ENCODE measurements at places on chromosomes 11 and 22.

GRCh38 chr11:15750535-15751308, 605.6 kb downstream of the SOX6 start:
- H3K4me1 ChIP-seq: no peaks in the 10 kb centered on the region
- no peaks in the 10 kb centered on the region for H3K36me3 ChIP-seq
- H3K27me3 ChIP-seq: peaks cover 4% of the 10 kb centered on the region
- no peak overlapping the region for H3K27ac ChIP-seq

- peaks cover 10% of the 10 kb centered on the region for H3K27me3 ChIP-seq
- no peaks in the 10 kb centered on the region for H3K36me3 ChIP-seq
- peak overlapping the region; percentile 29 for H3K27ac ChIP-seq
- no peak overlapping the region for H3K4me3 ChIP-seq
These were observed 20.6 kb upstream of the DAGLA start for GRCh38 chr11:61659413-61660196.

DNA sequence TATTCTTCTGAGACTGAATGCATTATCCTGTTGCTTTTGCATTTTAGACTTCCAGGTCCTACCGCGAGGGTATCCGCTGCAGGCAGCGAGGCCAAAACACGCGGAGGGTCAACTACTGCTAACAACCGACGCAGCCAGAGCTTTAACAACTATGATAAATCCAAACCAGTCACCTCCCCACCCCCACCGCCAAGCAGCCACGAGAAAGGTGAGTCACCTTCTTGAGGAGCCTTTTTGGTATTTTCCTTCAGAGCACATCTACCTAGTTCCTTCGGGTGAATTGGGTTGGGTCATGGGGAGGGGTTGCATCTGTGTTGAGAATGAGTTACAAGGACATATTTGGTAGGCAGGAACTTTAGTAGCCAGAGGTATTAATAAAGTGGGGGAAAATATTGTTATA, 179.8 kb downstream of the NAV2 start:
- no peaks in the 10 kb centered on the region for H3K4me1 ChIP-seq
- no peak for DNase-seq
- H3K27me3 ChIP-seq: peaks cover 13% of the 10 kb centered on the region
- no peaks in the 10 kb centered on the region for H3K36me3 ChIP-seq

- DNase-seq: peak; percentile 44
- no peaks in the 10 kb centered on the region for H3K27me3 ChIP-seq
- H3K36me3 ChIP-seq: no peaks in the 10 kb centered on the region
- peaks cover 8% of the 10 kb centered on the region for H3K4me1 ChIP-seq
- no peak overlapping the region for H3K27ac ChIP-seq
- H3K4me3 ChIP-seq: no peak overlapping the region
These were observed 10.7 kb upstream of the RPS3 start for GRCh38 chr11:75388386-75389275.

GRCh38 chr11:126891556-126892217, 108.9 kb downstream of the KIRREL3 start:
- DNase-seq: no peak
- H3K36me3 ChIP-seq: no peaks in the 10 kb centered on the region
- H3K27me3 ChIP-seq: peaks cover 5% of the 10 kb centered on the region
- H3K4me1 ChIP-seq: no peaks in the 10 kb centered on the region
- no peak overlapping the region for H3K27ac ChIP-seq
- no peak overlapping the region for H3K4me3 ChIP-seq

- H3K27ac ChIP-seq: no peak overlapping the region
- H3K4me1 ChIP-seq: peaks cover 11% of the 10 kb centered on the region
- peaks cover 31% of the 10 kb centered on the region for H3K36me3 ChIP-seq
- H3K27me3 ChIP-seq: no peaks in the 10 kb centered on the region
- no peak overlapping the region for H3K4me3 ChIP-seq
- DNase-seq: no peak
These were observed 17.6 kb downstream of the TTC12 start for GRCh38 chr11:113332023-113332422.

DNA sequence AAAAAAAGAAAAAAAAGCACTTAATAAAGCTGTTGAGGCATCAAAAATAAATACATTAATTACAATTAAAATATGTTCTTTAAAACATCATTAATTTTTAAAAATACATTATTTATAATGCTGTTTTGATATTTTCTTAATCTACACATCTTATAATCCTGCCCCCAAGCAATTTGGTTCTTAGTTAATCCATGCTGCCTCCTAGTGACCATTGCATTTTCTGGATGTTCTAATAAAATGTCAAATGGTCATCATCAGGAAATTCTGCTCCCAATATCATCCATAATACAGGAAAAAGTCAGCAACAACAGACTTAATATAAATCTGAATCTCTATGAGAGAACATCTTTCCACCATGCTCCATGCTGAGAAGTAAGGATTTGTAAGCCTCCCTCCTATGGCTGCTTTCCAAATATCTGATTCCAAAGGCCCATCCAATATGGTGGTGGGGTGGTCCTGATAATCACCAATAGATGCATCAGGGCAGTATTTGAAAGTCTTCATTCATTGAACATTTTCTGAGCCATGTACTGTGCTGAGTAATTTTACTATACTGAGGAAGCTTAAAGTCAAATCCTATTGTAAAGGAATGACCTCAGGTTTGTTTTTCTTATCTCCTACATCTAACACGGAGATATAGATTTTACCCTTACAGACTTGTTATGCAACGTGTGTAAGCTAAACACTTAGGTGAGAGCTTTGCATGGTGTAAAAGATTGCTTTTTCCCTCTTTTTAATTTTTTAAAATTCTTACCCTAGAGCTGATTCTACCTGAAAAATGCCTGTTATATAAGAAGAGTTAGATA, 124.7 kb upstream of the BMAL1 start:
- no peaks in the 10 kb centered on the region for H3K4me1 ChIP-seq
- no peak overlapping the region for H3K4me3 ChIP-seq
- no peak for DNase-seq
- H3K36me3 ChIP-seq: no peaks in the 10 kb centered on the region
- H3K27ac ChIP-seq: no peak overlapping the region

DNA sequence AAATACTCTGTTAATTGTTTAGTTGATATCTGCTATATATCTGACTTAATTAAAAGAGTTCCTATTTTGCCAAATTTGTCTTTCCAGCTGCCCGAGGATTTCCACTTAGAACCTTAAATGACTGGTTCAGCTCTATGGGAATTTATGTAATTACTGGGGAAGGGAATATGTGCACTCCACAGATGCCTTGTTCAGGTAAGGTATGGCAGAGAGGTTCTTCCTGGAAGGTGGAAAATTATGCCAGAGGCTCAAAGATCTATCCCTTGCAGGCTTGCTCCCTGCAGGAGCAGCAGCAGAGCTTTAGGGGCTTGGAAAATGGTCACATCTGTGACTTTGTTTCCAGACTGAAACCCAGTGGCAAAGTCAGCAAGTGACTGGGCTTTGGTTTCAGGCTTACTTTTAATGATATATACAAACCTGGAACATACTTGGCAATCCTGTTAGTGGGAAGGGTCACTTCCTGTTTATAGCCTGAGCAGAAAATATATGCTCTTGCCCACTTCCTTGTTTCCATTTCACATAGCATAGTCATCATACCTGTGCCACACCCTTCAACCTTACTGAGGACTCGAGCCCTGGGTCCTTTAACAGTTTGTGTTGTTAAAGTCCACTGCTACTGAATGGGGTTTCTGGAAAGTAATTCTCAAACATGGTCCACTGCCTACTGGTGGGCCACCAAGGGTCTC, 23.7 kb downstream of the WBP2NL start:
- H3K36me3 ChIP-seq: no peaks in the 10 kb centered on the region
- no peak overlapping the region for H3K4me3 ChIP-seq
- peaks cover 10% of the 10 kb centered on the region for H3K27me3 ChIP-seq
- no peak overlapping the region for H3K27ac ChIP-seq
- peaks cover 10% of the 10 kb centered on the region for H3K4me1 ChIP-seq

GRCh38 chr11:48024635-48025071, 44.3 kb downstream of the PTPRJ start:
- H3K27ac ChIP-seq: no peak overlapping the region
- no peak overlapping the region for H3K4me3 ChIP-seq
- no peak for DNase-seq
- H3K36me3 ChIP-seq: peaks cover 3% of the 10 kb centered on the region

- no peak overlapping the region for H3K27ac ChIP-seq
- H3K4me3 ChIP-seq: no peak overlapping the region
- DNase-seq: no peak
These were observed 3.3 kb upstream of the SCN4B start for GRCh38 chr11:118155776-118156530.

DNA sequence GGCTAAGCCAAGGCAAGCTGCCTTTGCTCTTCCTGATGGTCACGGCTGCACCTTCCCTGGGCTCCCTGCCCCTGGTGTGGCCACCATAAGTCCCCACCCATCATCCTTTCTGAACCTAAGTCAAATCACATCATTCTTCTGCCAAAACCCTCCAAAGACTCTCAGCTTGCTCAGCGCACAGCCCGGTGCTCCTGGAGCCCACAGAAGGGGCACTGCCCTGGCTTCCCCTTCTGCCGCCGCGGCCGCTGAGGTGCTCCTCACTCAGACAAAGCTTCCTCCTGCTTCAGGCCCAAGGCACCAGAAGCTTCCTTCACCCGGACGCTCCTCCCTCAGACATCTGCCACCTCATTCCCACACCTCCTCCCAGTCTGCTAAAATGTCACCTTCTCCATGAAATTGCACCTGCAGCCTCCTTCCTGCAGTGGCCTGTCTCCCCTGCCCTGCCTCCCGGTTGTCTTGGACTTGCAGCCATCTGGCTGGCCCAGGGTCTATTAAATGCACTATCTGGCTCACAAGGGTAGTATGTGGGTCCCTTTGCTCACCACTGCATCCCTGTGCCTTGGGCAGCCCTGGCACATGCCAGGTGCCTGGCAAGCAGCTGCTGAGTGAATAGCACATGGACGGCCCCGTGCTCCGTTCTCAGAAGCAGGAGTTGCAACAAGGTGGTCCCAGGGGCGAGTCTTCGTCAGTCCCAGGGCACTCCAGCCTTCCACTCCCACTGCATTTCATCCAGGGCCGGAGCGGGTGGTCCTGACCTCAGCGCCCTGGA, 108.2 kb downstream of the WNT7B start:
- no peak for DNase-seq
- H3K27ac ChIP-seq: no peak overlapping the region
- peak overlapping the region; percentile 69 for H3K4me3 ChIP-seq
- H3K4me1 ChIP-seq: peaks cover 10% of the 10 kb centered on the region
- peaks cover 17% of the 10 kb centered on the region for H3K36me3 ChIP-seq

GRCh38 chr11:128455766-128456165, 131.6 kb downstream of the ETS1 start:
- DNase-seq: no peak
- no peak overlapping the region for H3K4me3 ChIP-seq
- no peaks in the 10 kb centered on the region for H3K27me3 ChIP-seq
- peaks cover 49% of the 10 kb centered on the region for H3K4me1 ChIP-seq
- peak overlapping the region; percentile 94 for H3K27ac ChIP-seq

DNA sequence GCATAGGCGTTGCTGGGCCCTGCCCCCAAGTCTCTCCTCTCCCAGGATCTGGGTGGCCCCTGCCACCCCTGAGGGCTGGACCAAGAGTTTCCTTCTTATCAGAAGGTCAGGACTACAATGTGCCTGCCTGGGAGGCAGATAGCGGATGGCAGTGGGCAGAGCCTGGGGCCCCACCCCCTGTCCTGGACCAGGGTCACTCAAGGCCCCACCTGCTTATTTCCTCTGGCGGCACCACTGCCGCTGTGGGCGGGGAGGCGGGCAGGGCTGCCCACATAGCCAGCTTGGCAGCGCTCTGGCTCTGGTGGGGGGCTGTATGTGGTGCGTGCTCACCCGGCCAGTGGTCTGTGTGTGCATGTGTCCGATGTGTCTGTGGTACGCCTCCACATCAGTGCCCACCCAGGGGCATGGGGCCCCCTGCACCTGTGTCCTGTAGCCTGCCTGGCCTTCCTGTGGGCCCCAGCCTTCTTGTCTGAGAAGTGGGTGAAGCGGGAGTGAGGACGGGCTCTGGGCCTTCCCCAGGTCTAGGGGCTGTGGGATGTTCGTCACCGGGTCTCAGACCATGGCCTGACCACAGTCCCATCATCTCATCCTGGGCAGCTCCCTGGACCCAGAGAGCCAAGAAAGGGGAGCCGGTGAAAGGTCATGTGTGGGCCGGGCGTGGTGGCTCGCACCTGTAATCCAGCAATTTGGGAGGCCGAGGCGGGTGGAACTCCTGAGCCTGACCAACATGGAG, 3.0 kb downstream of the GAS2L1 start:
- DNase-seq: no peak
- peak overlapping the region; percentile 80 for H3K27ac ChIP-seq

DNA sequence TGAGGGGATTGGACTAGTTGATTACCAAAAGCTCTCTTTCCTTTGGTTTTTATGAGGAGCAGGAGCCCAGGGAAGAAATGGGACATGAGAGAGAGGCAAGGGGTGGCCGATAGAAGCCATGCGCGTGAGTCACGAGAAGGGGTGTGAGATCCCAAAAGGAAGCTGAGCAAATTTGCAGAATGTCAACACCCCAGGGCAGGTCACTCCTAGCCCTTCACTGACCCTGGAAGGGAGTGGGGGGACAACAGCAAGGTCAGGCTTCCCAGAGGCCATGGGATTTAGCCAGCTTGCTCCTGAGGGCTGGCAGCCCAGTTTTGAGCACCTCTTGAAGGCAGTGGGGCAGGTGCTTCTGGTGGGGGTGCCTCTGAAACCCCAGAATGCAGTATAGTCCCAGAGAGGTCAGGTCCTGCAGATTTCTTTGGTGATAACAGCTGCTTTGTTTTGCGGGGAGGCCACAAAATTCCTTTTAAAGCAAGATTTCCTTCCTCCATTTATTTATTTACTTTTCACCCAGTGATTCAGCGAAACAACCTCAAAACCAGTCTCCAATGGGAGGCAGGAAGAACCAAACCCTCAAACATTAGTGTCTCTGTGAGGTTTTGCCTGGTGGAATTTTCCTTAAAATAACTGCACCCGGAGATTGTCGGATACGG, 40.1 kb upstream of the TIMP3 start:
- no peak overlapping the region for H3K27ac ChIP-seq
- H3K4me1 ChIP-seq: peaks cover 2% of the 10 kb centered on the region
- DNase-seq: no peak
- no peaks in the 10 kb centered on the region for H3K36me3 ChIP-seq
- H3K4me3 ChIP-seq: no peak overlapping the region

DNA sequence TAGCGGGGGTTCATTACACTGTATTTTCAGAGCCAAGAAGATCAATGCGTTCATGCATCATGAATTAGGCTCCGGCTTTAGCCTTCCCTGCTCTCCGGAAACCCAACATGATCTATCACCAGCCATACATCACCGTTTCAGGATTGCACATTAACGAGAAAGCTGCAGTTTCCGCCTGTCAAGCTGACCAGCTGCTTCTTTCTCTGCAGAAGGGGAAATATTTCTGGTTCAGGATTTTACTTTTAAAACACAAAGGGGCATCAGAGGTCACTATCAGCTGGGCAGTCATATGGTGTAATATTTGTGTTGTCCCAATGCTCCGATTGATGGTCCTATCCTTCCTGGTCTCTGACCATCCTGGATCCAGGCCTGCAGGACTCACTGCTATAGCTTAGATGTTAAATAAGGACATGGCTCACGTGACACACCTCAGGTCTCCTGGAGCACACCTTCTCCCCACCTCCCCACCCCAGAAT, 21.4 kb upstream of the CADM1 start:
- DNase-seq: no peak
- H3K36me3 ChIP-seq: no peaks in the 10 kb centered on the region

GRCh38 chr22:27671413-27671935, 130.1 kb downstream of the MN1 start:
- H3K36me3 ChIP-seq: peaks cover 5% of the 10 kb centered on the region
- no peak overlapping the region for H3K4me3 ChIP-seq
- H3K27ac ChIP-seq: no peak overlapping the region

GRCh38 chr11:95764267-95764898, 25.2 kb downstream of the FAM76B start:
- H3K36me3 ChIP-seq: peaks cover 2% of the 10 kb centered on the region
- H3K27ac ChIP-seq: no peak overlapping the region
- H3K27me3 ChIP-seq: peaks cover 9% of the 10 kb centered on the region
- peaks cover 3% of the 10 kb centered on the region for H3K4me1 ChIP-seq
